ENCODE measurements at places on chromosomes 2 and 18.

- no peak for DNase-seq
Observed at GRCh38 chr2:66699416-66699792, 264.5 kb downstream of the MEIS1 start.

DNA sequence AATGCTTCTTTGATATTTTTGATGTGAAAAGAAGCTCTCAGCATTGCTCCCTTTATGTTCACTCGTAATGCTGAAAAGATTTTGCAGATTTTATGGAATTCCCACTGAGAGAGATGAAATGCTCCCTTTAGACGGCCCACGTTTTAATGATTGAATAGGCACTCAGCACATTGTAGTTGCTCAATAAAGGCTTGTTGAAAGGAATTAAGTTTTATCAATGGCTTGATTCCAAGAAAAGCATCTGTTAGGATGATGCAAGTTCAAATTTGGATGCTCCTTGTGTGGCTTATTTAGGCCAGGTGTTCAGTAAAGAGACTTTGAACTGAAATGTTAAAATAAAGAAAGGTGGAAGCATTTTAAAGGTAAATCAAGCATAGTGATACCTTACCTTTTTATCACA, 725.1 kb downstream of the EPHA4 start:
- no peak for DNase-seq

- no peak for DNase-seq
Observed at GRCh38 chr2:1551905-1552304, 138.6 kb downstream of the TPO start.

DNA sequence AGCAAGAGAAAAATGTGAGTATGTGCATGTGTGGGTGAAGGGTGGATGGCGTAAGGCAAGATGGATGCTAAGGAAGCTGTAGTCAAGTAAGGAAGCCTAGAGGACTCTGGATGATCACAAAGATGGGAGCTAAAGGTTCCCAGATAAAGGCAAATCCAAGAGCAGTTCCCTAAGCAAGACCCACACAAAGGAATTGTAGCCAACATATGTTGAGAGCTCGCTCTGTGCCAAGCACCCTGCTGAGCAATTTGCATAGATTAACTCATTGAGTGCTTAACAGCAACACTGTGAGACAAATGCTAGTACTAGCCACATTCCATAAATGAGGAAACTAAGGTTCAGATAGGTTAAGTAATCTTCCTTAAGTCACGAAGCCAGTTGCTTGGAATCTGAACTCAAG, 132.6 kb downstream of the C1D start:
- no peak for DNase-seq

DNA sequence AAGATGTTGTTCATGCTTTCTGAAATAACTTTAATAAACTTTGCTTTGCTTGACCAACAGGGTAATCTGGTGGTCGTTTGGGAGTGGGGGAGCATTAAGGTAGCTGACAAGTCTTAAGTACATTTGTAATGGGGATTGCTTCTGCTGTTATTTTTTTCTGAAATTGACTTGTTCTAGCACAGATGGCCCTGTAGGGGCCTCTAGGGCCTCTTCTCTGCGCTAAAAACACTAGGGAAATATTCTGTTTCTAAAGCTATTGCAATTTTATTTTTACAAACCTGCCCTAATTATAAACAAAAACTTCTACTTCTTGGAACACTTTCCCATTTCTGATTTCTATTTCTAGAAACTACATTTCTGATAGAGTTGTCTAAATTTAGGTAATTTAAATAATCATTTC, 191.3 kb upstream of the KCNJ3 start:
- no peak for DNase-seq

DNA sequence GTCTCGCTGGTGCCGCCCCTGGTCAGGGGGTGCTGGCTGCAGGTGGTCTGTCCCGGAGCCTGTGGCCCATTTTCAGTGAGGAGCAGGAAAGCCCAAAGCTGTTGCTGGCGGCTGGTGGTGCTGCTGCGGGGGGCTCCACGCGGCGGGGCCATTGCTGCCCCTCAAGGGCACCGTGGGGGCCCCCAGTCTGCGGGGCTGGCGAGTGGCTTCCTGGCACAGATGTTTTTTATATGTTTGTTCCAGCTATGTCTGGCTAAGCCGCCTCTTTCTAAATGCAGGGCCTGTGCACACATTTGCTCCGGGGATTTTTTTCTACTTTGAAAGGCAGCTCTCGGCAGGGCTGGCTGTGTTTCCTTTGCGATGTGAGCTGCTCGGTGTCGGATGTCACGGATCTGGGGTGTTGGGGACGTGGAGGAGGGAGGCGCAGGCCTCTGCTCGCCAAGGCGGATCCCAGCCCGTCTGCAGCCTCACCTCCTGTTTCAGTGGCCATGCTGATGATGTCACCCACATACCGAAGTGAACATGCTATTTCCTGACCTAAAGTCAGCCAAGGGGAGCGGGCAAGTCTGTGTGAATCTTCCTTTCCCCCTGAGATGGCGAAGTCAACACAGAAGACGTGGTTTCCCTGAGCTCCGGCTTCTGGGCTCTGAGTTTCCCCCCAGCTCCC, 112.0 kb upstream of the CTDP1 start:
- no peak for DNase-seq

DNA sequence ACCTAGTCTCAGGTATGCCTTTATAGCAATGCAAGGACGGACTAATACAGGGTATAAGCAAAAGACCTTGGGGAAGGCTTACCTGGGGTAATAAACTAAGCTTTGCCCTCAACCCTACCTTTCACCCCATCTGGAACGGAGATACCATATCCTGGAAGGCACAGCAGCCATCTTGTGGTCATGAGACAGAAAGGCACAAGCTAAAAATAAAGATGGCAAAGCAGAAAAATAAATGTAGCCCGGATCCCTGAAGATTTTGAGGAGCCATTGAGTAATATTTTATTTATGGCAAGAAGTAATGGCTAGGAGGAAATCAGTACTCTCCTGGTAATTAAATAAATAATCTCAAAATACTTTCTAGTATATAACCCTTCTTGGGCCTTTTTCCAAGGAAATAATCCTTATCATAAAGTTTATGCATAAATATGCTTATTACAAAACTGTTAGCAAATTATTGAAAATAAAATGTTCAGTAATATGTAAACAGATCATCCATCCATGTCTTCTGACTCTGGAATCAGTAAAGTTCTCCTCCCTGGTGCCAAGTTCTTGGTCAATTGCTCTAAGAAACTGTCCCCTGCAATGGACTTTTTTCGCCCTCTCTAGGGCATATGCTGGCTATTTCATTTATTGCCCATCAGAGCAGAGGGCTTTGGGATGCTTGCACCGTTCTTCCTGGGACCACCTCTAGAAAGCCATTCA, 198.7 kb downstream of the SPP2 start:
- DNase-seq, result no peak

DNA sequence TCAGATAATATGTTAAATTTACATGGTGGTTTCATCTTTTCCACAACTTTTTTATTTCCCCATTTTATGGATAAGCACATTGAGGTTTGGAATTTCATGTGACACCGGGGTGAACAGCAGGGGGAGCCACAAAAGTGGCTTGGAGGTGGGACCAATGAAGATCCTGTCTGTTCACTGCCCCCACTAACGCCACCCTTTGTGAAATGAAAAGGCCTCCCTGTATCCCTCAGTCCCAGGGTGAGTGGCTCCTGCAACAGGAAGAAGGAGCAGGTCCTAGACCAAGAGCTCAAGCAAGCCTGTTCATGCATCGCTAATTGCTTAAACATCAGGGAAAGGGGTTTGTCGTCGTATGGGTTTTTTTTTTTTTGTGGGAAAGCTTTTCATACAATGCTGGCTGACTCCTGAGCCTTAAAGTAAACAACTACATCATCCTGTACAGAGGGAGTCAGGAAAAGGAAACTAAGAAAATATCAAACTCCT, 267.8 kb upstream of the EPAS1 start:
- DNase-seq, result no peak

DNA sequence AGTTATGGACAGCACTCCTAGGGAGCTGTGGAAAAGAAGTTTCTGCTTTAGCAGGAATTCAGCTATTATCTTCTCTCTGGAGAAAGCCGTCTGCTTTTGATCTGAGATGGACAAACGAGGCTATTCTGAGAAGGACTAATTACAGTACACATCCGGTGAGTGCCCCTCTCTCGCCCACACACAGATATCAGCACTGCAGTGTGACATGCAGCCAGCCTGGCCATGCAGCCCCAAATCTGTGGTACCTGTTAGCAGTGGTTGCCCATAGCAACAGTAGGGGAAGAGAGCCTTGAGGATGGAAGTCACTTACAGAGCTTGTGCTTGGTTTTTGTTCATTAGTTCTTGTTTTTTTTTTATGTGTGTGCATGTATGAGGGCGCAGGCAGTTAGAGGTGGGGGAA, 73.9 kb upstream of the TRIB2 start:
- no peak for DNase-seq

DNA sequence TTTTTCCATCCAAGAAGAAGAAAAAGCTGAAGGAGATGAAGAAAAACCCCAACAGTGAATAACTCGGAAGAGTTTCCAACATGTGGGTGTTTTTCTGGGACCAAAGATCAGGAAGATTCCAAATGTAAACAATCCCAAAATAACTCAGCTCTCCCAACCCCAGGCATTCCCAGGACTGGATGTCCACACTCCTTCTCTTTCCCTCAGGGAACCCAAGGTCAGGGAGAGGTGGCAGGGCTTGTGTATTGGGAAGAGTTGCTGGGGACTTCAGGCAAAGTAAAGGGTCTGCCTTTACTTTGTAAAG, 268.0 kb downstream of the DYSF start:
- DNase-seq, result no peak

- no peak for DNase-seq
Observed at GRCh38 chr18:11289248-11289647, 139.9 kb upstream of the PIEZO2 start.

- no peak for DNase-seq
Observed at GRCh38 chr2:196242131-196242620, 70.8 kb upstream of the STK17B start.

DNA sequence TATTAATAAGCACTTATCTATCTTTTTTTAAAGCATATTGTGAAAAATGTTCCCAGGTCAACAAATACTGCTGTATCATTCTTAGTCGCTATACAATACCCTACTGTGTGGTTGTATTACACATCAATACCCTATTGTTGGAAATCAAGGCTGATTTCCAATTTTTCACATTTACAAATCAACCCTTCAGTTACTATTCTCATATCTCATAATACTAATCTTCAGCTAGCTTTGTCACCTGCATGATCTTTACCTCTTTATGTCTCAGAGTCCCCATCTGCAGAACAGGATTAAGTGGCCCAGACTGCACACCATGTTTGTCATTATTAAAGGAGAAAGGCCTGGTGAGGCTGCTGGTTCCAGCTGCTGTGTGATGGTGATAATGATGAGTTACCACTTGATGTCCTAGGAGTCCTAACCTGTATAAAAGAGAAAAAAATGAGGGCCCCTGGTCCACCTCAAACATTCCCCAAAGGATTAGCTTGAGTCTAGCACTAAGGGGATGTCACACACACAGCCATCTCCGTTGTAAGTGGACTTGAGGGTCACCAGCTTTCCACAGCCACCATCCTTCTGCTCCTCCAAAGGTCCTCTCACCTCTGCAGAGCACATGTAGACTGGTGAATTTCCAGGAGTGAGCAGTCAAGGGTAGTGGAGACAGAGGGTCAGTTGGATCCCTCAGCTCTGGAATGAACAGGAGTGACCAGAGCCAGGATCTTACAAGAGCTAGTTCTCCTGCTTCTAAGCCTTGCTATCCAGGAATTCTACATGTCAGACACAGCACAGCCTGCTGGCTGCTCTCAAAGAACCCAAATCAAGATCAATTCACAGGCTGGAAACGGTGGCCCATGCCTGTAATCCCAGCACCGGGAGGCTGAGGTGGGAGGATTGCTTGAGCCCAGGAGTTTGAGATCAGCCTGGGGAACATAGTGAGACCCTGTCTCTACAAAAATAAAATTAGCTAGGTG, 36.0 kb upstream of the BIN1 start:
- no peak for DNase-seq

DNA sequence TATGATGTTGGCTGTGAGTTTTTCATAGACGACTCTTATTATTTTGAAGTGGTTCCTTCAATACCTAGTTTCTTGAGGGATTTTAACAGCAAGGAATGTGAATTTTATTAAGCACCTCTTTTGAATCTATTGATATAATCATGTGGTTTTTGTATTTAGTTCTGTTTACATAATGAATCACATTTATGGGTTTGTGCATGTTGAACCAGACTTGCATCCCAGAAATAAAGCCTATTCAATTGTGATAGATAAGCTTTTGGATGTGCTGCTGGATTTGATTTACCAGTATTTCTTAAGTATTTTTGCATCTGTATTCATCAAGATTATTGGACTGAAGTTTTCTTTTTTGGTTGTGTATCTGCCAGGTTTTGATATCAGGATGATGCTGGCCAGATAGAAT, 131.6 kb upstream of the SCN7A start:
- no peak for DNase-seq

GRCh38 chr18:76467371-76468190, 27.5 kb downstream of the ZNF516 start:
- DNase-seq, result no peak

GRCh38 chr2:95390272-95390880, 12.1 kb upstream of the FAHD2A start:
- DNase-seq, result no peak

GRCh38 chr2:120798567-120799247, 63.0 kb downstream of the GLI2 start:
- no peak for DNase-seq

DNA sequence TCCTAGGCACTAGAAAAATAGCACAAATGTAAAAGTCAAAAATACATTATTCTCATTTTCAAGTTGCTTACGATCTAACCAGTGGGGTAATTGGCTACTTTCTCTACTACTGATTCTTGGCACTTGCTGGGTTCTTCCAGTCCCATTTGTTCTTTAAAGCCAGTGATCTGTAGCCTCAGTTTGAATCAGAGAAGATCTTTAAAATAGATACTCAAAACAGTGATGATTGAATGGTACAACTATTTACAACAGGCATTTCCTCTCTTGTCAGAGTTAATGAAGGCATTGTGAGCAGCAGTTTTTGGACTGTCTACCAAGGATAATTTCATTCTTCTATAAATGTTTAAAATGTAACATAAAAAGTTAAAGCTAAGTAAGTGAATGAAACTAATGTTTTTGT, 128.3 kb upstream of the FSIP2 start:
- no peak for DNase-seq

GRCh38 chr2:216596236-216596979, 36.8 kb upstream of the IGFBP2 start:
- no peak for DNase-seq

DNA sequence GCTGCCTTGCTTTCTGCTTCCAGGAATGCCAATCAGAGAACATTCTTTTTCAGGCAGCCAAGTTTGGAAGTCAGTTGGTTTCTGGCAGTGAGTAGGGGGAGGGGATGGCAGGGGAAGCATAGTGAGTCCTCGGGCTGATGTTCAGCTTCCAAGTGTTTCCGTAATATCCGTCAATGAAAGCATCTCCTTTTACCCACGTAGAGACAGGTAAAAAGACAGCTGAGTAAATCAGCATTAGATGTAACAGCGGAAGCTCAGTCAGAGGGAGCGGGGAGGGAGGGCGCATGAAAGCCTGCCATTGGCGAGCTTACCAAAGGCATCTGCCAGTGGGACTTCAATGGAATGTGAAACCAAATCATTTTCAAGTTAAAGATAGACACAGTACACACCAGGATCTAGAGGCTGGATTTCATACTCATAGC, 117.1 kb upstream of the DTNA start:
- no peak for DNase-seq

- no peak for DNase-seq
Observed at GRCh38 chr2:54212456-54212855, 43.6 kb downstream of the TSPYL6 start.
